ENCODE measurements at places on chromosomes 1 and 21.
A peak's percentile ranks its signal among the peaks of the same experiment; 100 is the strongest.

DNA sequence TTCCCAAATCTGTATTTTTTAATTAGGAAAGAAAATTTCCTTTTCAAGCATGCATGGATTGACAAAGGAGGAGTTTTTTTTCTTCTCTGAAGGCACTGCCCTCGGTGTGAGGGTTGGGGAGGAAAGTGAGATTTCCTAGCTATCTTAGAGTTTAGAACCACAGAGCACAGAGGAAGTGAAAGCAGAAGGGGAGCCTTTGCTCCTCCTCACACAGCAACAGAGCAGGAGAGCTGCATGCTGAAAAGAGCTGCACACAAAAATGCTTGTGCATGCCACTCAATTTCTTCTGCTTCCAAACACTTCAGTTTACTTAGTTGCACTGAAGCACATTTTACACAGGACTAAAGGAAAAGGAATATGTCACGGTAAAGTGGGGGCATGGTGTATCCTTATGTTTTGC lies 308.1 kb downstream of the GPATCH2 start:
- DNase-seq = no peak

DNA sequence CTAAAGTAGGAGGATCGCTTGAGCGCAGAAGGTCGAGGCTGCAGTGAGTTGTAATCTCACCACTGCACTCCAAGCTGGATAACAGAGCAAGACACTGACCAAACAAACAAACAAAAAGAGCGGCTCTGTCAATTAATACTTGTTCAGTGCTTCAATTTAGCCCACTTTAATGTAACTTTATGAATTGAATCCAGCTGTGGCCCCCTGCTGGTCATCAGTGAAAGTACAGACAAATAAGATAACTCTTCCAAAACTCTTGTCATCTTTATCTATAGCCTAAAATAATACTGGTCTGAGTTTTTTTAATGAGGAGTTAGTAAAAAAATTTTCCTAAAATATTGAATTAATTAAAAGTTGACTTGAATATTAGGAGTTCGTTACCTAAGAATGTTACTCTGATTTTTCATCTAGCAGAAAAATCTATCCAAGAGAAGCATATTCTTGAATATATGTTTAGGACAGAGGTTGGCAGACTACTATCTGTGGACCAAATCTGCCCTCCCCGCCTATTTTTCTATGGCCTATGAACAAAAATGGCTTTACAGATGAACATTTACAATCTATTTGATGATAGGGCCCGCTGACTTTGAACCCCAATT lies 26.1 kb downstream of the ATP5PF start:
- peak; percentile 45 for DNase-seq

DNA sequence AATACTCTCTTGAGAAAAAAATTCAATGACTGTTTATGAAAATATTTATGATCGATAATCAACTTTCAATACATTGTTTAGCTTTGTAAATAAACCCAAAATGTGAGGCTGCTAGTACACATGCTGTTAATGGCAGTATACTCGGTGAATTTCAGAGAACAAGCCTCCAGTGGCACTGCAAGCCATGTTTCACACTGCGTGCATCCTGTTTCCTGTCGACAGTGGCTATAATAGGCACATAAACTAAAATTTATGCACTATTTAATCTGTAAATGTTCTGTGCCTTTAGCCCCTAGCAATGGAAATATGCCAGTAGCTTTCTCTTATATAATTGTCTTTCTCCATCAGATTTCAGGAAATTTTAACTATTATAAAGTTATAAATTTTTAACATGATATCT lies 26.3 kb upstream of the RGS18 start:
- DNase-seq = no peak

GRCh38 chr1:39220891-39221870 lies 16.7 kb downstream of the MACF1 start:
- DNase-seq = no peak

DNA sequence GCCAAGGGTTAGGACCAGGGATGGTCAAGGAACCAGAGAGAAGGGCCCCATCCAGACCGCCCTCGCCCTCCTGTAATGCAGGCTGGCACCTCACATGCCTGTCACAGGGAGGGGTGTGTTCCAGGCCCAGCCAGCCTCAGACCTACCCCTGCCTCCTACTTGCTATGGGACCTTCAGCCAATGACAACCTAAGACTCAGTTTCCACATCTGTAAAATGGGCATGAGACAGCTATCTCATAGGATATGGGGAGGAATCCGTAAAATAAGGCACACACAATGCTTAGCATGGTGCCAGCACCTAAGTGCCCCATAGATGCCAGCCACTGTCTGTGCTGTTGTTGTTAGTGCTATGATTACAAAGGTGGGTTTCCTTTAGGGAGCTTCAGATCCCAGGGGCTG lies 7.9 kb downstream of the KIF17 start:
- DNase-seq = no peak

DNA sequence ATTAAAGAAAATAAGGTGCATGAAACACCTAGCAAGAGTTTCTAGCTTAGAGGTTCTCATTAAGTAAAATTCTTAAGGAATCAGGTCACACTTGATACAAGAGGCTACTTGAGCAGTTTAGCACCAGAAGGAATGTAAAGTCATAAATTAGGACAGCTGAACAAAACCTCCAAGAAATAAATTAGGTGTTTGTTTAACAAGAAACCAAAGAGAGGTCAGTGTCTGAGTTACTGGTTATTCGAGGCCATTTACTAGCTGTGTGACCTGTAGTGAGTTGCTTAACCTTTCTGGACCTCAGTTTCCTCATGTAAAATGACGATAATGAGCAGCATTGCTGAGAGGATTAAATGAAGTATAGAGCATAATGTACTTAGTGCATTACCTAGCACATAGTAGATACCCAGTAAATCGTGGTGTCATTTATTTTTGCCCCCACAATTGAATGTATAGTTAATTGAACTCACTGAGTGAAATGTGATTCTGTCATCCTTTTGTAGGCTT lies 908 bp upstream of the ELK4 start:
- no peak for DNase-seq

- DNase-seq = no peak
Measured at GRCh38 chr1:66787641-66788040, 13.4 kb downstream of the INSL5 start.

GRCh38 chr1:72010094-72010431 lies 272.3 kb downstream of the NEGR1 start:
- DNase-seq = no peak

- DNase-seq = no peak
Measured at GRCh38 chr1:26346274-26347033, 7.5 kb downstream of the CRYBG2 start.

- DNase-seq = no peak
Measured at GRCh38 chr1:164240081-164240480, 318.9 kb upstream of the PBX1 start.

GRCh38 chr1:205626216-205626615 lies 5.6 kb downstream of the ELK4 start:
- DNase-seq = no peak

GRCh38 chr1:46718340-46718726 lies 581 bp downstream of the EFCAB14 start:
- DNase-seq = no peak

DNA sequence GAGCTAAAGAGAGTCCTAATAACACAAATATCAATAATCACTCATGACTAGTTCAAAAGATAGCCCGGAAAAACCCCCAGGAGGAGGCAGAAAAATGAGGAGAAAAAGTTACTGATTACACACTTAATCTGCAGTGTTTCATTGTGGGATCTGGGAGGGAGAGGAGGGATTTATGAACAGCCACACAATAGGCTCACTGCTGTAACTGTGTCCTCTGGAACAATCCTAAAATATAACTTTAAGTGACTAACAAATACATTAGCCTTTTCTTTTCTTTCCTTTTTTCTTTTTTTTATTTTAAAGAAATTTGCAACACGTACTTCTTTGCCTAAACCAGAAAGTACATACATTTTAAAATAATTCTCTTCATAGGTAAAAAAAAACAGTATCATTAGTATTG lies 106.3 kb upstream of the LBR start:
- DNase-seq = no peak

- DNase-seq = no peak
Measured at GRCh38 chr1:155651861-155652661, 36.5 kb downstream of the YY1AP1 start.

- no peak for DNase-seq
Measured at GRCh38 chr1:242412921-242413320, 111.6 kb downstream of the PLD5 start.

DNA sequence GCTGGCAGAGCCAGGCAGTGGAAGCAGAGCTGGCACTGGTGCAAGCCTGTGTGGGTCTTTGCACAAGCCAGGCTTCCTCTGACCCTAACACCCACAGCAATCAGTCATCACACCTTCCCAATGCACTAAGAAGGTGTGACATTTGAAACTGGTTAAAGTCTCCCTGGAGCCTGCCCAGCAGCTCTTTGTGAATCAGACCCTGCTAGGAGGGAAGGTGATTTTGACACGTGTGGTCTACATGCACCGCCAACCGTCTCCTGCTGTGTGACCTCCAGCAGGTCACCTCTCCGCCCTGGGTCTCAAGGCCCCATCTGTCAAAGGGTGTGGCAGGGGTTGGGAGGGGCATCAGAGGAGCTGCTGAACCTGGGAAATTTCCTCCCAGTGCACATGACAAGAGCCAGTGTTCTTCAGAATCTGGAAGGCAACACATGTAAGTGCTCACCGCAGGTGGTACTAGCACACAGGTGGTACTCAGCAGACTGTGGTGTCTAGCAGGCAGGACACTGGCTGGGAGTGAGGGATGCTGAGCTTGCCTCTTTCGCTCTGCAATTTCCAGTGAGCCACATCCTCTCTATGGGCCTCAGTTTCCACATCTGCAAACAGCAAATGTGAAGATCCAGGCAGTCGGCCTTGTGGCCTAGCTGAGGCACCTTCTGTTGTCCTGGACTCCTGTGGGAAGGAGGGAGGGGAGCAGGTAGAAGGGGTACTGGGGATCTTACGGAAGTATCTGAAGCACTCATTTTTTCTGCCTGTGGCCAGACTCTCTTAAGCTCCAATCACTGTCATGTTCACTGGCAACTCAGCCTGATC lies 123.2 kb downstream of the DMRTB1 start:
- DNase-seq = peak; percentile 12

DNA sequence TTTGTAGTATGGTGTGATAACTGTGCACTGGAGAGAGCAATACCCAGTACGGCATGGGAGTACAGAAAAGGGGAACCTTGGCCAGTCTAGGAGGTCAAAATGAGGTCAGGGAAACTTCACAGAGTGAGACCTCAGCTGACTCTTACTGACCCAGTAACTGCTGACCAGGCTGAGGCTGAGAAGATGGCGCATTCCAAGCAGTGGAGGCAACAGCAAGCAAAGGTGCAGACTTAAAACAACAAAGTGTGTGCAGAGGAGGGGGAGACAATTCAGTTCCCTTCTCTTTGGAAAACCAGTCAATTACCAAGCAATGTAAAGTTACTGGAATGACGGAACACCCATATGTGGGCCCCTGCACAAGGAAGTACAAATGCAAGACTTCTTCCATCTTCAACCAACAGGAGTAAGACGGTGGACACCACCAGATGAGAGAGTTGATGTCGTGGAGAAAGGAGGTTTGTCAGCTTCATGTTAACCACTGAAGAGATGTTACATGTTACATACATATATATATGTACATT lies 54.6 kb upstream of the PRDX6 start:
- peak; percentile 34 for DNase-seq

GRCh38 chr1:243620096-243620495 lies 229.9 kb downstream of the AKT3 start:
- no peak for DNase-seq

GRCh38 chr21:38902608-38903445 lies 97.1 kb downstream of the ETS2 start:
- DNase-seq = no peak

GRCh38 chr21:42330380-42331371 lies 15.5 kb upstream of the TFF3 start:
- DNase-seq = no peak

- no peak for DNase-seq
Measured at GRCh38 chr1:116841569-116842344, 68.0 kb upstream of the PTGFRN start.

- no peak for DNase-seq
Measured at GRCh38 chr1:232880354-232880753, 70.1 kb upstream of the NTPCR start.

GRCh38 chr1:161216945-161217712 lies 2.0 kb downstream of the FCER1G start:
- DNase-seq = peak; percentile 60

DNA sequence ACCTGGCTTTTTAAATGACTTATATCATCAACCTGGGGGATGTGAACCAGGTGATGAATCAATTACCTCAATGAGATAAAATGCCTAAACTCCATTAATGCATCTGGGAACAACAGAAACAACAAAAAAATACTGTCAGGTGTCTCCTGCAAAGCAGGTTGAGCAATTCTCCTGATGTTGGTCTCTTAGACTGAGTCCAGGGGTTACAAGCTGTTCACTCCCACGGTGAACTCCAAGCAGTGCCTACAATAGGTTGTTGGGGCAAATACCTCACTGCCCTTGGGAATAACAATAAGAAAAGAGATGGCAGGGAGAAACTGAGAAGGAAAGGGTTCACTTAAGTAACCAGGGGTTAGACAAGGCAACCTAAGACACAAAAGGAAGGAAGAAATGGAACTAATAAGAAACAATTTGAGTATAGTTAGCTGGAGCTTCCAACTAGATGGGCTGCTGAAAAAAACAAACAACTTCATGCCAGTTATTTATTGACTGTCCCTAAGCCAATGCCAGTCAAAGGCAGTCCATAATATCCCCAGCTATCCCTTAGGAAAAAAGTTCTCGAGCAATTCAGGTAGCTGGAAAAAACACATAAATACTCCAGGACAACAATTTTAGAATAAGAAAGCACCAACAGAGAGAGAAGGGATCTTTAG lies 97.6 kb upstream of the MAGI3 start:
- no peak for DNase-seq

- DNase-seq = no peak
Measured at GRCh38 chr1:21610027-21610426, 59.1 kb downstream of the RAP1GAP start.

GRCh38 chr1:161725908-161726472 lies 4.6 kb downstream of the FCRLB start:
- no peak for DNase-seq

GRCh38 chr1:209659909-209660308 lies 7.7 kb upstream of the LAMB3 start:
- no peak for DNase-seq

- no peak for DNase-seq
Measured at GRCh38 chr1:204967451-204967850, 75.6 kb upstream of the CNTN2 start.

GRCh38 chr1:99657213-99658030 lies 11.5 kb downstream of the PALMD start:
- DNase-seq = no peak

DNA sequence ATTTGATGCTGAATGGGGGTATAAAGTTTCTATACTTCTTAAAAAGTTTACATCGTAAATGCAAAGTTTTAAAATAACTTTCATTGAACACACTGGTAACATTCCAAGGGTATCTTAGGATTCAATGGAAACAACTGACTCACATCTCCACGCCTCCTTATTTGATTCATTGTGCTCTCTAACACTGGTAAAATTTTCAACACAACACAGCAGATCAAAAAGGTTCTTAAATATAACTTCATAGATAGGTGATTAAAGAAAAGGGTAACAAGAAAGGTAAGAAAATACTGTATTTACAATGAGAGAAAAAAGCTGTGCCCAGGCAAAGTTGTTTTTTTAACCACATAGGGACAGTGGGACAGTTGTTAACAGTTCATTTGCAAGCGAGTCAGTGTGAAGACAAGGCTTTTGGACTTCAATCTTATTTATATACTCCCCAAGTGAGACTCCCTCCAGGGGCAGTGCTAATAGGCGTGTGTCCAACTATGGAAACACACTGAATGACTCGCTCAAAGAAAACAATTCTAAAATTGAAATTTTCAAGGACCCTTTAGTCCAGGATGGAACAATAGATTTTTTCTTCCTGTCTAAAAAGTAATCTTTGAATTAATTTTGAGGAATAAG lies 140.5 kb downstream of the TIAM1 start:
- no peak for DNase-seq

GRCh38 chr1:64540265-64540791 lies 70.4 kb downstream of the CACHD1 start:
- DNase-seq = no peak

All from CD4-positive, alpha-beta T cell treated with Interferon alpha-2 for 1 hour (primary cell).